Upper lobe of left lung (tissue), 6 donors: ENCODE measurements at places on chromosomes 12 and 14. TPM values are rescaled to one million over a fixed set of nuclear protein-coding genes. Genes with fewer than 3 reads are reported as not detected.

Gene PTPN6
- 215 TPM for total RNA-seq

Gene PKP2
- total RNA-seq, result 4.2 TPM

- no peak for DNase-seq
These were observed 54.6 kb downstream of the TRAFD1 start for GRCh38 chr12:112179916-112180315.

Gene PLEKHH1
- 12.9 TPM for total RNA-seq

GRCh38 chr14:63982629-63983028 is 129.8 kb downstream of the SYNE2 start:
- DNase-seq, result no peak

Gene TRHDE
- 21.0 TPM for total RNA-seq

Gene IFI27L1
- 8.0 TPM for total RNA-seq

Gene AVPR1A
- total RNA-seq, result 0.61 TPM

GRCh38 chr12:94265539-94265938 is 117.2 kb downstream of the PLXNC1 start:
- DNase-seq, result no peak

DNA sequence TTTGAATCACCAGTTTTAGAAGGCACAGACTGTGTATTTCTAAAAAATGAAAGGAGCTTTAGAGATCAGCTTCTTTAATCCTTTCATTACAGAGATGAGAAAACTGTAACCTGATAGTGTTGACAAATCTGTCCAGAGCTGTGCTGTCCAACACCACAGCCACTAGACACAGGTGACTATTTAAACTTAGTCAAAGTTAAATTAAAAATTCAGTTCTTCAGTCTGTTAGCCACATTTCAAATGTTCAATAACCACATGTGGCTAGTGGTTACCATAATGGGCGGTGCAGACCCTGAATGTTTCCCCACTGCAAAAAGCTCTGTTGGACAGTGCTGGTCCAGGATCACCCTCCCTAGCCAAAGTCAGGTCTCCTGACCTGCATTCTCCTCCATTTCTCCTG is 21.6 kb downstream of the DAD1 start:
- DNase-seq, result no peak

- peak; percentile 71 for DNase-seq
These were observed 894 bp downstream of the KRT8 start for GRCh38 chr12:52903855-52904508.

DNA sequence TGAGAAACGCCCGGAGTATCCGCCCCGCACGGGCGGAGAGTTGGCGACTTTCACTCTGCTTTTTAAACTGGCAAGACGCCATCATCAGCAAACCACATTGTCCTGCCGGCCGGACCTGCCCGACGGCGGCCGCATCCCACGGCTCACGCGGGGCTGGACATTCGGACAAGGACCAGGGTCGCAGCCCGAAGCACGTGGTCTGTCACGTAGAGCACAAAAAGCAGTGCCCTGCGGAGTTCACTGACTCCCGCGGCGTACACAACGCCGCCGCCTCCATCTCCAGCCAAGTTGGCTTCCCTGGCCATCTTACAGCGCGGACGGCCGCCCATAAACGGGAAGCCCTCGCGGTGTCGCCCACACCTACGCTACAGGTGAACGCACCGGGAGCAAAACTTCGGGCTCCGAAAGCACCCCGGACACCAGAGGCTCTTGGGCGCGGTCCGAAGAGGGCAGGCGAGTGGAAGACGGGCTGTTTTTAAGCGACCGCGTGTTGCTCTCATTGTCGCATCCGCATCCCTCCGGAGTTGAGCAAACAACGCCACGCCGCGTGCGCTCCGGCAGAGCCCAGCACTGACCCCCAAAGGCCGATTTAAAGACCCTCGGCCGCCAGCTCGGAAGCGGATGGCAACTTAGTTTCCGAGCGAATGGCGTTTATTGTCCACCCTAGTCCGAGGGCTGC is 966 bp downstream of the SINHCAF start:
- peak; percentile 61 for DNase-seq

- no peak for DNase-seq
These were observed 155.7 kb upstream of the BTG1 start for GRCh38 chr12:92301356-92301755.

Gene NANOG
- not detected for total RNA-seq

Gene NPAS3
- total RNA-seq, result 0.30 TPM

Gene TC2N
- total RNA-seq, result 53.4 TPM

DNA sequence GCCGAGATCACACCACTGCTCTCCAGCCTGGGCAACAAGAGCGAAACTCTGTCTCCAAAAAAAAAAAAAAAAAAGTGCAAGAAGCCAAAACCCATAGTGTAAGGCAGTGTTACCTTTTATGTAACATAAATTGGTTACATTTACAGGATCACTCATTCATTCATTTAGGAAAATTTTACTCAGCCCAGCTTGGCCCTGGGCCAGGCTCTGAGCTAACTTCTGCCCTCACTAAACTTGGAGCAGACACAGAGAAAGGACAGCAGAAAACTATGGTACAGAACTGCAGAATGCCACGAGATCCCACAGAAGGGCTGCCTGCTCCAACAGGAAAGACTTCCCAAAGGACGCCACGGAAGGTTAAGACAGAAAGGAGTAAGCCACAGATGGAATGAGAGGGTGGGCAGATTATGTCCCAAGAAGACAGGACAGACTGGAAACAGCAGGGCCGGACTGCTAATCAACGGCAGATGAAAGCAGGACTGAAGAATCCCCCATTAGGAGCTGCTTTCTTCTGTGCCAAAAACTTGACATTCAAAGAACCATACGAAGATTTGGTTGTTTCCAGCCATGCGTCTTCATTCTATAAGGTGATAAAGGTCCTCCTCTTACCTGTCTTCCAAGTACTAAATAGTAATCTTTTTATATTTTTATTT is 18.9 kb downstream of the PPP1R13B start:
- no peak for DNase-seq

Gene GRIP1
- total RNA-seq, result 0.33 TPM

DNA sequence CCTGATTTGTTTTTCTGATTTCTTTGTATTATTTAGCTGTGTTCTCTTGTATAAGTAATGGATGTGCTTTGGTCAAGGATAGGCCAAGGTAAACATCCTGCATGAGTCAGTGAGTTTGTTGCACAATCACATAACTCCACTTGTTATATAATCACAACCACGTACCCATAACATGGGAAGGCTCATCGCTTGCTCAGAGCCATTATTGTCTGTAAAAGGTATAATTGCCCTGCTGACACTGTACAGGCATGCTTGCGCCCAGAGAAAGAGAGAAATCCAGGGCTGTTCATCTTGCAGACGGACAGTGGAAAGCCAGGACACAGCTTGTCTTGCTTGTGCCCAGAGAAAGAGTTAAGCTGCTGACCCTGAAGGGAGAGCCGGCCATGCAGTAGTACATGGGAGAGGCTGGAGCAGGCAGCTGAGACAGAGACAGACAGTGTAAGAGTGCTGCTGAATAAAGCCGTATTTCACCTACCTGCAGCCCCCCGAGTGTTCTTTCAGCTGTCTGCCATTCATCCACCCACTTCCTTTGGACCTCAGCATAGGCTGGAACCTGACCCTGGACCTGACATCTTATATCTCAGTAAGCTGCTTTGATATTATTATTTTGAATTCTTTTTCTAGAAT is 174.7 kb upstream of the DAAM1 start:
- no peak for DNase-seq

DNA sequence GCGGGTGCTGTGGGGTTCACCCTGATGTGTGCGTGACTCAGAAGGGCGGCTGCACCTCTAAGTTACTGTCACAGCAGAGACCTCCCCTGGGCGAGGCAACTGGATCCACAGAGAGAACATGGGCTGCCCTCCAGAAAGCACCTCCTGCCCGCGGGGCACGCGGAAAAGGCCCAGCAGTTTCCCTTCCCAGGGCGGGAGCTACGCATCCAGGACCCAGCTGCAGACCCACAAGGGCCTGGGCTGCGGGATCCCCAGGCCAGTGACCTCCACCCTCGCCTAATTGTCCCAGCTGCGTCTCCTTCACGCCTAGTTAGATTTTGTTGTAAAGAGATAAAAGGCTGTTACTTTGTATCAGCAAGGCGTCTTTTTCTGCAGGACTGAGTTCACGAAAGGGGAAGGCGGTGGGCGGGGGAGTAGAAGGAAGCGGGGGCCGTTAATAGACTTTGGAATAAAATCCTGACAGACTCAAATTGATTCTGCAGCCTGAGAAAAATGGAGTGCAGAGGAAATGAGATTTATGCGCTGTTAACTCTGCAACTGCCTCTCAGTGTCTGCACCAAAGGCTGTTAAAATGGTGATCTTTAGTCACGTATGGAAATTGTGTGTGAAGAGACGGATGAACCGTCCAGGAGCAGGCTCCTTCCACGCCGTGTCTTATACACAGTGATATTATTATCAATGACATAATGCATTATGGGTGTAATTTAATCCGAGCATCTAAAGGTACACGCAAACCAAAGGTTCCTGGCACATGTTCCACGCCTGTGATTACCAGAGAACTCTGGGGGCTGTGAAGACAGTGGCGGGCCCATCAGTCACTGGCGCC is 65.9 kb upstream of the FBRSL1 start:
- DNase-seq, result no peak

- no peak for DNase-seq
These were observed 229.1 kb upstream of the RTL1 start for GRCh38 chr14:101132588-101132987.

GRCh38 chr12:48969833-48970701 is 1.5 kb downstream of the WNT10B start:
- DNase-seq, result peak; percentile 88

- no peak for DNase-seq
These were observed 107.0 kb downstream of the ATXN7L3B start for GRCh38 chr12:74644681-74645080.

- DNase-seq, result no peak
These were observed 292.3 kb downstream of the FUT8 start for GRCh38 chr14:65704850-65705249.

DNA sequence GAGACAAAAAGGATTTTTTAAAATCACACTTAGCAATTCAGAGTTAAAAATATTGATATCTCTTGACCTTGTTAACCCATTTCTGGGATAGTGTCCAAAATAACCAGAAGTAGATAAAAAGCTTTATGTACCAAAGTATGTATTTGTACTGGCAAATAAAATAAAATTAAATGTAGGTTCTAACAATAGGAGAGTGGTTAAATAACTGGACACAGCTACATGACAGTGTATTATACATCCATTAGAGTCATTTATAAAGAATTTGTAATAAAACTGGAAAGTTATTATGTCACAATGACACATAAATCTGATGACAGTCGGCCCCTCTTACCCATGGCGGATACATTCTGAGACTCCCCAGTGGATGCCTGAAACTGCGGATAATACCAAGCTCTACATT is 34.0 kb downstream of the BMAL2 start:
- DNase-seq, result no peak

DNA sequence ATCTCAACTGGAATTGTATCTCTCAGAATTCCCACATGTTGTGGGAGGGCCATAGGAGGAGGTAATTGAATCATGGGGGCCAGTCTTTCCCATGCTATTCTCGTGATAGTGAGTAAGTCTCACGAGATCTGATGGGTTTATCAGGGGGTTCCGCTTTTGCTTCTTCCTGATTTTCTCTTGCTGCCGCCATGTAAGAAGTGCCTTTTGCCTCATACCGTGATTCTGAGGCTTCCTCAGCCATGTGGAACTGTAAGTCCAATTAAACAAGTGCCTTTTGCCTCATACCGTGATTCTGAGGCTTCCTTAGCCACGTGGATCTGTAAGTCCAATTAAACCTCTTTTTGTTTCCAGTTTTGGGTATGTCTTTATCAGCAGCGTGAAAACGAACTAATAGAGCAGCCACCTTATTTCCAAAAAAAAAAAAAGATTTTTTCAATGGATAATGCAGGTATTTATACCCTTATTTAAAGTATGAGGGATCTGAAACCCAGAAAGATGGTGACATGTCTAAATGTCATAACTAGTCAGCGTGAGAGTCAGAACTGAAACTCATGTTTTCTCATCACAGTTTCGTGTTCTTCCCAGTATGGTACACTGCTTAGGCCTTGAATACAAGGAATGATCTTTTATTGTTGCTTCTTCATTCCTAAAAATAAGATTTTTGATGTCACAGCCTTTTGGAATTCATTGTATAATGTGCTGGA is 89.6 kb downstream of the ERC1 start:
- no peak for DNase-seq

- no peak for DNase-seq
These were observed 152.9 kb downstream of the EPS8 start for GRCh38 chr12:15636060-15636890.

Gene MAX
- 146 TPM for total RNA-seq

Gene PIK3C2G
- total RNA-seq, result not detected

DNA sequence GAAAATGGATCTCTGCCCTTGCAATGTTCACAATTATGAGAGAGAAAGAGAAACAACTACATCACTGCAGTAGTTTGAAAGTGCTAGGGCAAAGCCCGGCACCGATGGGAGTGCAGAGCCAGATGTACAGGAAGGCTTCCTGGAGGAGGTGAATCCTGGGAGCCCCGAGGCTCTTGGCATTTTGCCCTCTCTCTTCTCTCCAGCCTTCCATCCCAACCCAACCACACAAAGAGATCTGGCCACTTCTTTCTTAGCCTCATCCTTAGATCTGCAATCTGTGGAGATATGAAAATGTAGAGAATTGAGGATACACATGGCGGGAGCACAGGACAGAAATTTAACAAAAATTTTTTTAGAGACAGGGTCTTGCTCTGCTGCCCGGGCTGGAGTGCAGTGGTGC is 3.3 kb upstream of the PAPLN start:
- no peak for DNase-seq

DNA sequence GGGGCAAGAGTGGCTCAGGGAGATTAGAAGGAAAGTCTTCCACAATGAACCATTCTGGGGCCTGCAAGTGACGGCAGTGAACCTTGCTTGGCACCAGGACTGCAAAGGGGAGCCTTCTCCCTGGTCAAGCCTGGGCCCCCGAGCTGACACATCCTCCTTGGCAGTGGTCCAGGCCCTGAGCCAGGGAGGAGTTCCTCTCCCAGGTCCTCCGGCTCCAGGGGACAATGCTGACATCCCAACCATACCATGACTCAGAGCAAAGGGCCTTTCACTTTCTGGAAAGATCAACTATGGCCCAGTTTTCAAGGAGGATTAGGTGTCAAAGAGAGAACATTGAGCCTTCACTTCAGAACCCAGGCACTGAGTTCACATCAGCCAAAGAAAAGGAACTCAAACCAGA is 756.5 kb upstream of the TBX3 start:
- no peak for DNase-seq

Gene OTX2
- not detected for total RNA-seq

DNA sequence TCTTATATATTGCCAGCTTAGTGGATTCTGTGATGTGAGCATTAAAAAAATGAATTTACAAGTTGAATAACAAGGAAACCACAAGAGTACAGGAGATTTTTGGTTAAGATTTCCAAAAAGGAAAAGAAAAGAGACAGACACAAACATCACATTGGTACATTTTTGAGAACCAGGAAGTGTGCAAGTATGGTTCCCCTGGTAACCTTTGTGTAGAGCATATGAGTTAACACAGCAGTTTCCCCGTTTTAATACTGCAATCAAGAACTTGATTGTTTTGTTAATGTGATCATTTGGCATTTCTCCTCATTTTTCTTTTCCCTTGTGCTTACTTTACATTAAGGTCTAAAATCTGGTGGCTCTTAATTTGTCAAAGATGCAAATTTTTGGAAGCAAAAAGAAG is 490.4 kb upstream of the ATP2B1 start:
- DNase-seq, result no peak

GRCh38 chr12:58575256-58575655 is 345.0 kb downstream of the LRIG3 start:
- no peak for DNase-seq

Gene CISTR
- total RNA-seq, result not detected

- DNase-seq, result no peak
These were observed 6.5 kb downstream of the TTC7B start for GRCh38 chr14:90809530-90810312.

Gene TNFAIP2
- total RNA-seq, result 323 TPM
